Activated CD8-positive, alpha-beta memory T cell treated with anti-CD3 and anti-CD28 coated beads for 1 hour (primary cell): ENCODE measurements at places on chromosomes 13 and 19.

GRCh38 chr13:48131533-48131932, 36.6 kb upstream of the MED4 start:
- no peak for DNase-seq

- peak; percentile 25 for DNase-seq
Observed at GRCh38 chr19:8655340-8655709, 24.9 kb downstream of the NFILZ start.

DNA sequence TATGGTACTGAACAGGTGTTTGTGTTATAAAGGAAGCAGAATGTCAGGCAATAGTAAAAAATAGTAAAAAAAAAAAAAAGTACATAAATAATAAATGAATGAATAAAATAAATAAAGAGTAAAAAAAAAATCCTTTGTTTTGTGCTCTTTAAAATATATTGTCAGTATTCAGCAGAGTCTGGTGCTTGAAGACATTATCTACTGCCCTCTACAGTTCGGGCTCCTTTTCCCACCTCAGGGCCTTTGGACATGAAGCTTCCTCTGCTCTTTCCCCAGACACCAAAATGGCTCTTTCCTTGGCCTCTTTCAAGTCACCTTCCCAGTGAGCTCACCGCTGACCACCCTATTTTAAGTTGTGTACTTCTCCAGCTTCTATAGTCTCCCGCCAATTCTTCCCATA, 137.5 kb downstream of the TNFRSF19 start:
- DNase-seq, result no peak

DNA sequence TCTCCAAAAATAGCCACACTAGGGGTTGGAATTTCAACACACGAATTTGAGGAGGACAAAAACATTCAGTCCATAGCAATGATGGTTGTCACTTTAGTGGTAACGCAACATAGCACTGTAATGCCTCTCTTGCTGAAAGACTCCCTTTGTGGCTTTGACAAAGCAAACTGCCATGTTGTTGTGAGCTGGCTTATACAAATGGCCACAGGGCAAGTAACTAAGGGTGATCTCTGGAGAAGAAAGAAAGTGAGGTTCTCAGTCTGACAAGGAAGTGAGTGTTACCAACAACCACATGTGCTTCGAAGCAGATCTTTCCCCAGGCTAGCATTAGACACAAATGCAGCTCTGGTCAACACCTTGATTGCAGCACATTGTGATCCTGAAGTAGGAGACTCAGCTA, 79.1 kb upstream of the PCDH17 start:
- DNase-seq, result no peak

DNA sequence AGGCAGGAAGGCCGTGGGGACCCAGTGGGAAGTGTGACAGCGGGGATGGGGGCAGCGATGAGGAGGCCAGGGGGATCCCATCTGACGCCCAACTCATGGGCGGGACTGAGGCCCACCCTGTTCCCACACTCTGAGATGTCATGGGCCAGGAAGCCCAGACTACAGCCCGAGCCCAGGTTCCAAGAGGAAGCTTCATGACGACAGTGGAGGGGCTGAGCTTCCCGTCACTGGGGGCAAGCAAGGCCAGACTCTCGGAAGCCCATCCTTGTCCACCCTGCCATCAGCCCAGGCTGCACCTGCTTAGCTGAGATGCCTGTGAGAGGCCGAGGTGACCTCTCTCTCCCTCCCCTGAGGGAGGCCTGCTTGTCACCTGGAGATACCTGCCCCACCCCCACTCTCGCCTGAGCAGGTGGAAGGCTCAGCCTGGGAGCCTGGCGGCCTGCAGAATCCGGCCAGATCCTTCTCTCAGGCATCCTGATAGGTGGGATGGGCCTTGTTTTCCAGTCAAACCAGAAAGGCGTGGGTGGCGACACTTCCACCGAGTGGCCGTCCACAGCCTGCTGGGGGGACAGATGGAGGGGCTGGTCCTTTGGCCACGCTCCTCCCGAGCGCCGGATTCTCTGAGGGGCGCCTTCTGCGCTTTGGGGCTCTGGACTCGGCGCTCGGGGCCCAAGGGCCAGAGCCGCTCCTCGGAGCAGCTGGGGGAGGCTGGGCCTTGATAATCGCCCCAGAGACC, 4.8 kb downstream of the ZBTB7A start:
- no peak for DNase-seq

GRCh38 chr19:44706506-44707236, 7.7 kb downstream of the CEACAM16 start:
- no peak for DNase-seq

DNA sequence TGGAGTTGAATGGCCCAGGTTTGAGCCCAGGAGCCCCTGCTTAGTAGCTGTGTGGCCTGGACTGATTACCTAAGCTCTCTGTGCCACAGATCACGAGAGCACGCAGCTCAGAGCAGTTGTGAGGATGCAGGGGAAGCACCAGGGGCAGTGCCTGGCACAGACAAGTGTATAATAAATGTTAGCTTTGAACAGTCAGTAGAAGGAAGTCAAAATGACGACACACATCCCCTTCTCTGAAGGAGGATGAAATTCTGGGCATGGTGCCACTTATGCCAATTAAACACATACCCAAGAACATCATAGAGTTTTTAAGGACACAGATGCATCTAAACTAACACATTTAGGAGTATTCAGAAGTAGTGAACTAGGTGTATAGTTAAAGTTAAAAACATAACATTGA, 24.9 kb upstream of the SIGLEC11 start:
- DNase-seq, result no peak

- DNase-seq, result no peak
Observed at GRCh38 chr13:79417741-79418140, 11.7 kb upstream of the RBM26 start.

DNA sequence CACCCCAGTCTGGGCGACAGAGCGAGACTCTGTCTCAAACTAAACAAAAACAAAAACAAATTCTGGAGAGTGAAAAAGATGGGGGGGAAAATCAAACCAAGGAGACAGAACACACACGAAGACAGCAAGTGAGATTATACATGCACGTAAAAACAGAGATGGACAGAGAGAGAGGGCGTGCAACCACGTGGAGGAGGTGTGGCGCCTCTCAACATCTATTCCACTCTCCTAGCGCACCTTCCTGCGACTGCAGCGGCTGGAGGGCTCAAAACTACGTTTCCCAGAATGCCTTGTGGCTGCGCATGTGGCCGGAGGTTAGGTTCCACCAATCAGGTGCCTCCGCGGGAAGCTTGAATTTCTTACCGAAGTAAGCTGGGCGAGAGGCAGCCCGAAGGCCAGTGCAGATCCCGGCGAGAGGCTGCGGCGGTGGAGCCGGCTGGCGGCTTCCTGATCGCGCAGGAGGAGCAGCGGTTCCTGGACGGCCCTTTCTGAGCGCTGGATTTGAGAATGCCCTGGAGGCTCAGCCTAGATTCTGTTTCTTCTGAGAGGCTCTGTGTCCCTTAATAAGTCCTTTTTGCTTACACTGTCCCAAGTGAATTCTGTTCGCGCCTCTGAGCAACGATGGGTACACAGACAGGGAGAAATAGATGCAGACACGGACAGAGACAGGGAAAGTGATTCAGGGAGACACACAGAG, 13.1 kb upstream of the NANOS2 start:
- DNase-seq, result peak; percentile 71

DNA sequence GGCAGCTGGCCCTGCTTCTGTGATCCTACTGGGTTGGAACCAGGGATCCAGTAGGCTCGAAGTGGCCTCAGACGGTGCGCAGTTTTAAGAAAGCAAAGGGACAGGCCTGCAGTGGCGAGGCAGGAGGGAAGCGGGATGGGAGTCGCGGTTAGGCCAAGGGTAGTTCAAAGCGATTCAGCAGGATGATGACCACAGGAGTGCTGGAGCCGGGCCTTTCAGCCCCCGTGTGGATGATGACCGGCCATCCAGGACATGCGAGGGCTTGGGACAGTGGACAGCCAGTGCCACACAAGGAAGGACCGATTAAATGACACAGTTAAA, 854 bp downstream of the RNASEH2B start:
- DNase-seq, result no peak

DNA sequence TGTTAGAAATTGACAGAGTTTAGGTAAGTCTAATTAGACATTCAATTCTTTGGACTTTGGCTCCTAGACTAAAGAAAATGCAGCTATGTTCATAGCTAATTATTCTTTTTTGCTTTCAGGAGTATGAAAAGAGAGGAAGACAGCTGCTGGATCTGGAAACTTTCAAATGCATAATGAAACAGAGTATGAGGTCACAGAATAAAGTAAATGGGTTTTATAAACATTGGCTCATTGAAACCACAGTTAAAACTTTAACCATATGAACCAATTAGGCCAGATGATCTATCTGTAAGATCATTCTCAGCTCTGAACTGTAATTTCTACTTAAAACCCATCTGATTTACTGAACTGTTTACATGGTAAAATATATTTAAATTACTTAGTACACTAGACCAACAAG, 82.7 kb downstream of the TEX26 start:
- no peak for DNase-seq

- no peak for DNase-seq
Observed at GRCh38 chr19:55667958-55668357, 7.1 kb upstream of the EPN1 start.
